Stimulated activated CD4-positive, alpha-beta T cell treated with anti-CD3 and anti-CD28 coated beads, Interleukin-1b, Interleukin-23, amount 100 ng/mL, for 1 hour (primary cell): ENCODE measurements at places on chromosomes 3 and 15.

DNA sequence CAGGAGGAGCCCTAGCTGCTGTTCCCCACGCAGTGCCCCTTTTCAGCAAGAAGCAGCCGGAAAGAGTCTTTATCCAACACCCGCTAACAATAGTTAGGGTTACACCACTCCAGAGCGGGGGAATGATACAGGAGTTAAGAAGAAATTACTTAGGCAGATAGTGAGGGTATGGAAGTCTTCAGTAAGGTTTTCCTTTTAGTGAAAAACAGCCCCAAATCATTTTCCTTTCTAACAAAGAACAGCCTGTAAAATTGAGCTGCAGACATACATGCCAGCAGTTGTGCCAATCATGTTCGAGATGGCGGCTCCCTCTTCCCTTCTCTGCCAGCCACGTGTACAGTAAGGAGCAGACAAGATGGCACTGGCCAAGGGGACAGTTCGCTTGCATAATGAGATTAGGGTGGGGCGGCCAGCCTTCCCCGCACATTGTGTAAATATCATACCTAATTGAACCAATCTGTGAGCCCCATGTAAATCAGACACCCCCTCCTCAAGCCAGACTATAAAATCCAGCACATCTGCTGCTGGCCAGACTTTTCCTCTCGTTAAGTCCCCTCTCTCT is 18.5 kb upstream of the SENP5 start:
- DNase-seq: no peak

DNA sequence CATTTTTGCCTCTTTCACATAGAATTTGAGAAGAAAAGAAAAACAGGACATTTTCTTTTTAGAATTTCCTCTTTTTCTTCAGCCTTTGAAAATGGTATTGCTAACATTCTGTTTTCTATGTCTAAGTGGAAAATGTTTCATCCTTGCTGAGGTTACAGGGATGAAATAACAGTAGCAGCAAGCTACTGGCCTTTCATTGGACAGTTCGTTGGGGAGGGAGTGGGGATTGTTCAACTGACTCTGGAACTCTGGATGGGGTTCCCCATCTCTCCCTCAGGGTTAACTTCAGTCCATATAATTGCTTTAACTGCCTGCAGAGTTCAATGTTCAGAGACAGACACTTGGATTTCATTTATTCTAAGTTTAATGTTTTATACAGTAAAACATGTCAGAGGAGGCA is 346.0 kb downstream of the NLGN1 start:
- DNase-seq: no peak

DNA sequence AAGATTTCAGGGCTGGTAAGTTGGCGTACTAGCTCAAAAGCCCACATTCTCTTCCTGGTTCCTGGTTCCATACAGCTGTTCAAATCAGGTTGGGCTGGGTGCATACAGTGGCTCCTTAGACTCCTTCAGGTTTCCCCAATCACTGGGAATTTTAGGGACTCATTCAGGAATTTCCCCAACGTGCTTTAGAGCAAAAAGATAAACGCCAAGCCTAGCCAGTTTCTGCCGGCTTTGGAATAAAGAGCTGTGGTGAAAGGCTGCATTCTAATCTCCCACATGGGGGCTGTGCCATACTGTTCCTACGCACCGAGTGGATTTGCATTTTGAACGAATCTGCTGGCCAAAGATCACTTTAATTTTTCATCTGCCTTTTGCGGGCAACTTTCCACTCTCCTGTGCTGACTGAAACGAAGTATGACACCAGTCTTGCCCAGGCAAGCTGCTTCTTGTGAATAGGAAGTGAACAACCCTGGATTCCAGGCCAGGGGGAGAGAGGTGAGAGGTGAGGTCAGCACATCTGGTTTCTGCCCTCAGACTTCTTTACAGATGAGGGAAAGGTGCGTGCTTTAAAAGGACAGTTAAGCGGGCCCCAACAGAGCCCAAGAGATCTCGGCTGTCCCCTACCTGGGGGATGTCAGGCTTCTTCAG is 184.2 kb upstream of the PDZRN3 start:
- no peak for DNase-seq

GRCh38 chr3:47578691-47579632 is at the start of gene CSPG5:
CSPG5 (minus strand) TSS chr3:47578865; CDS start chr3:47578693, 172 bp downstream.
- DNase-seq: no peak
